ENCODE measurements at places on chromosomes 3 and 15. TPM values are rescaled to one million over a fixed set of nuclear protein-coding genes. Genes with fewer than 3 reads are reported as not detected.

DNA sequence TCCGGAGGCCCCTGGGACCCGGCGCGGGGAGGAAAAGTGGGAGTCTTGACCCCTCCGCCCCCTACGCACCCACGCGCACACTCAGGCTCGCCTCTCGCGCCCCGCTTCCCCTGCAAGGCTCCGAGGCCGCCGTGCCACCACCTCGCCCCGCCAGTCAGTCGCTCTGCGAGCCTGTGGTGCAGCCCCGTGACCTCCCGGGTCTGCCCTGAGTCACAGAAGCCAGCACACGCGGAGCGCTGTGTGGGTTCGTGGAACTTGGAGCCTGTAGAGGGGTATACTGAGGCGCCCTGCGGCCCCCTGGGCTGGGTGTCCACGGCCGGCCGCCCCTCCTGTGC lies 380 bp upstream of the ALS2CL start:
- DNase-seq: no peak
- H3K36me3 ChIP-seq: no peaks in the 10 kb centered on the region
- H3K4me3 ChIP-seq: peak overlapping the region; percentile 31

DNA sequence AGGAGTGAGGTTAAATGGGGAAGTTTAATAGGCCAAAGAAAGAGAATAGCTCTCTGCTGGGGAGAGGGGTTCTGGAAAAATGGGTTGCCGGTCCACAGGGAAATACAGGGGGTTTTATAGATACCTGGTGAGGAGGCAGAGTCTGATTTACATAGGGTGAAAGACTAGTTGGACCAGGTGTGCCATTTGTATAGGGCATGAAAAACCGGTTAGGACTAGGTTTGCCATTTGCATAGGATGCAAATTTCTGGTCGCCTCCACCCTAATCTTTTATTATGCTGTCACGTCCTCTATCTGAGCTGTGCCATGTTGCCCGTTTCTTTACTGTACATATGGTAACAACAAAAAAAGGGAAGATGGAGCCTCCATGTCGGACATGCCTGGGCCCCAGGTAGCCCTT lies 960.1 kb downstream of the FHIT start:
- H3K4me3 ChIP-seq: no peak overlapping the region
- no peaks in the 10 kb centered on the region for H3K36me3 ChIP-seq
- peaks cover 13% of the 10 kb centered on the region for H3K4me1 ChIP-seq
- no peak for DNase-seq

GRCh38 chr15:25805031-25805430 lies 58.1 kb downstream of the ATP10A start:
- peaks cover 4% of the 10 kb centered on the region for H3K4me1 ChIP-seq
- no peak overlapping the region for H3K27ac ChIP-seq
- no peak overlapping the region for H3K4me3 ChIP-seq
- H3K36me3 ChIP-seq: no peaks in the 10 kb centered on the region
- no peak for DNase-seq

DNA sequence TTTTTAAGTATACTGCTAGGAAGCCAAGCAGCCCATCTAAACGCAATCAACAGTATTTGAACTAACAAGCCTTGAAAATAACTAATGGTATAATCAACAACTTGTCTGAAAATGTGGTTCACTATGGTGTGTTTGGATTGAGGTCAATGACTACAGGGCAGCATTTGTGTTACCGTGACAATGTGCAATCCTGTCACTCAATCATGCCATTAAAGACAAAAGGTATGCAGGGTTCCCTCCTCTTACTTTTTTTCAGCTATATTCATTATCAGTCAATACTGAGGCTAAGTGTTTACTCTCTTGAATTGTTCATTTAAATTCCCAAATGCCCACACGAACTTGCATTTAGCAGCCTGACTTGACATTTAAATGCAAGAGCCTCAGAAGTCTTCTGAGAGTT lies 1099.3 kb upstream of the EPHA6 start:
- no peak overlapping the region for H3K27ac ChIP-seq
- DNase-seq: no peak
- H3K36me3 ChIP-seq: no peaks in the 10 kb centered on the region
- peaks cover 43% of the 10 kb centered on the region for H3K4me1 ChIP-seq
- no peak overlapping the region for H3K4me3 ChIP-seq

- no peak overlapping the region for H3K27ac ChIP-seq
- peaks cover 7% of the 10 kb centered on the region for H3K4me1 ChIP-seq
- peaks cover 48% of the 10 kb centered on the region for H3K36me3 ChIP-seq
- no peak overlapping the region for H3K4me3 ChIP-seq
- no peak for DNase-seq
These were observed 195.1 kb downstream of the EPHA6 start for GRCh38 chr3:97009427-97010019.

Gene WNT5A
- total RNA-seq: 59.0 TPM
